ENCODE measurements at places on chromosomes 2 and 18. TPM values are rescaled to one million over a fixed set of nuclear protein-coding genes. Genes with fewer than 3 reads are reported as not detected.

GRCh38 chr2:39476524-39476923 lies 39.4 kb upstream of the MAP4K3 start:
- no peak overlapping the region for H3K27ac ChIP-seq
- H3K4me1 ChIP-seq = peaks cover 31% of the 10 kb centered on the region
- H3K36me3 ChIP-seq = peaks cover 27% of the 10 kb centered on the region

Gene C2orf66
- 0.09 TPM for total RNA-seq

DNA sequence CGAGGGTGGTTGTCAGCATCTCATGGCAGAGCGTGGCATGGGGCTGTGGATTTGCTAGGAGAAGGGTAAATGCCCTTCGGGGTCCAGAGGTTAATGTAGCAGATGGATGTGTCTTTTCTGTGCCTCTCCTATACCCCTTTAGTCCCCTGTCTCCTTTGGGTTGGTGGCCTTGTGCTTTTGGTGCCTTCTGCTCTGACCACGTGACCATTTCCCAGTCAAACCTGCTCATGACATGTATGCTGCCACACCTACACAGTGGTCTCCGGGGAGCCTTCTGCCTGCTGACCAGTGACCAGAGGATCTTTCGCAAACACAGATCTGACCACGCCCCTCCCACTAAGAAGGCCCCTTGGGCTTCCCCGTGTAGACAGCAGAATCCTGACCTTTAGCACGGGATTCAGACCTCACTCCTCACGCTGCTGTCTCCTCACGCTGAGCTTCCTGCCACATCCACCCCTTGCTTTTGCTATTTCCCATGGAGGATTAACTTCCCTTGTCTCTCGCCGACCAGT lies 116.2 kb downstream of the ACOXL start:
- peaks cover 6% of the 10 kb centered on the region for H3K4me1 ChIP-seq
- H3K36me3 ChIP-seq = no peaks in the 10 kb centered on the region
- no peak overlapping the region for H3K27ac ChIP-seq
- H3K27me3 ChIP-seq = peaks cover 43% of the 10 kb centered on the region
- H3K4me3 ChIP-seq = no peak overlapping the region

DNA sequence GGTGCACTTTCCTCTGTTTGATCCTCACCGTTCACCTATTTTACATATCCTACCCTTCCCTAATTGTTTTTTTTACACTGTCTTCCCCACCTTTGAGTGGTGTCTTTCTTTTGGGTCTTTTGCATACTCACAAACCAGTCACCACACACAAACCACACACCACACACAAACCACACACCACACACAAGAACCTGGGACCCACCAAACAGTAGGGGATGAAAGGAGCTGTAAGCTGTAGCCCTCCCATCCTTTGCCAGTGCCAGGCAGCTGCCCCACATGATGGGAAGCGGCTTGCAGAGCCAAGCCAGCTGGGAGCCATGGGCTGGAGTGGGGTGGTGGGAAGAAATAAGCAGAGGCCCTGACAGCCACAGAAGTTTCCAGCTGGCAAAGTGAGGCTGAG lies 38.9 kb upstream of the MSH6 start:
- no peaks in the 10 kb centered on the region for H3K4me1 ChIP-seq
- no peak overlapping the region for H3K4me3 ChIP-seq
- H3K27me3 ChIP-seq = peaks cover 32% of the 10 kb centered on the region
- no peak for DNase-seq
- no peaks in the 10 kb centered on the region for H3K36me3 ChIP-seq

Gene LDLRAD4
- not detected for total RNA-seq

Gene TBR1
- not detected for total RNA-seq

Gene CHST9
- not detected for total RNA-seq

- H3K27me3 ChIP-seq = peaks cover 6% of the 10 kb centered on the region
- H3K4me1 ChIP-seq = peaks cover 6% of the 10 kb centered on the region
- H3K27ac ChIP-seq = no peak overlapping the region
- DNase-seq = no peak
- H3K36me3 ChIP-seq = no peaks in the 10 kb centered on the region
These were observed 179.6 kb downstream of the BARD1 start for GRCh38 chr2:214629875-214630274.

GRCh38 chr2:195659982-195660890 lies 3.2 kb downstream of the SLC39A10 start:
- H3K4me3 ChIP-seq = peak overlapping the region; percentile 96
- peak; percentile 73 for DNase-seq
- H3K4me1 ChIP-seq = peaks cover 40% of the 10 kb centered on the region
- peaks cover 12% of the 10 kb centered on the region for H3K27me3 ChIP-seq
- peak overlapping the region; percentile 97 for H3K27ac ChIP-seq

DNA sequence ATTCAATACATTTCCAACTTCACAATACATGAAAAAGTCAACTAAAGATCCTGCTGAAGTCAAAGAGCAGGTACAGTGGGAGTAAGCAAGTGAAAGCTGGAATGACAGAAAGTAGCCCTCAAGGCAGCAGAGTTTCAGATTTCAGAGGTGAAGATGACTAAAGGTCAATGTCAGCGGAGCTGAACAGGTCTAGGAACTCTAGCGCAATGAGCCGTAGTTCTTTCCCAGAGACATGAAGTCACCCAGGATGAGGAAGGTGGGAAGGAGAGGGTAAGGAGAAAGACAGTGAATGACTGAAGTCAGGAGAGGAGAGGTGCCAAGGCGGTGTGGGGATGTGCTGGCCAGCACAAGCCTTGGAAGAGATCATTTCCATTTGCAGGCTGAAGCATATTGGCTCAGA lies 28.1 kb downstream of the PTPN2 start:
- no peaks in the 10 kb centered on the region for H3K27me3 ChIP-seq
- DNase-seq = no peak
- no peak overlapping the region for H3K4me3 ChIP-seq
- H3K4me1 ChIP-seq = peaks cover 15% of the 10 kb centered on the region
- H3K36me3 ChIP-seq = peaks cover 20% of the 10 kb centered on the region

Gene DNAH6
- 0.09 TPM for total RNA-seq

GRCh38 chr18:34970106-34970505 lies 71.1 kb upstream of the MAPRE2 start:
- DNase-seq = no peak
- H3K4me1 ChIP-seq = no peaks in the 10 kb centered on the region
- H3K4me3 ChIP-seq = no peak overlapping the region
- no peak overlapping the region for H3K27ac ChIP-seq
- H3K27me3 ChIP-seq = peaks cover 10% of the 10 kb centered on the region
- H3K36me3 ChIP-seq = no peaks in the 10 kb centered on the region

- DNase-seq = no peak
- H3K27ac ChIP-seq = no peak overlapping the region
- H3K4me1 ChIP-seq = no peaks in the 10 kb centered on the region
- H3K27me3 ChIP-seq = peaks cover 14% of the 10 kb centered on the region
These were observed 8.8 kb downstream of the PDCD1 start for GRCh38 chr2:241849616-241850543.

DNA sequence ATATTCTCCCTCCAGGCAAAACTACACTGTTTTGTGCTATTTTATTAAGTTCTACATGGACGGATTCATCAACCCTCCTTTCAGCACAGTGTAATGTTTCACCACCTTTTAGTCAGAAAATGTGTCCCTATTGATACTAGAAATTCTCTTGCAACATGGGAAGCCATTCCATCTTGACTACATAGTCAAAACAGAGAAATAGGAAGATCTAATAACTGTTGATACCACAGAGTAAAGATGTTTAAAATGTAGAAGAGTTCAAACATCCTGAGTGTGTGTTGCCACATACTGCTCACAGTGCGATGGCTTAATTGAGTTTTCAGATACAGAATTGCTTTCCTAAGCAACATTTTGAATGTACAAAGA lies 492.2 kb upstream of the RAB12 start:
- H3K36me3 ChIP-seq = no peaks in the 10 kb centered on the region
- H3K4me3 ChIP-seq = peak overlapping the region; percentile 5
- H3K27ac ChIP-seq = peak overlapping the region; percentile 89
- DNase-seq = no peak
- no peaks in the 10 kb centered on the region for H3K27me3 ChIP-seq

- H3K4me3 ChIP-seq = no peak overlapping the region
- H3K27me3 ChIP-seq = peaks cover 2% of the 10 kb centered on the region
- H3K4me1 ChIP-seq = peaks cover 34% of the 10 kb centered on the region
- no peaks in the 10 kb centered on the region for H3K36me3 ChIP-seq
- peak; percentile 17 for DNase-seq
- H3K27ac ChIP-seq = peak overlapping the region; percentile 21
These were observed 44.8 kb downstream of the SETBP1 start for GRCh38 chr18:44725300-44726058.

DNA sequence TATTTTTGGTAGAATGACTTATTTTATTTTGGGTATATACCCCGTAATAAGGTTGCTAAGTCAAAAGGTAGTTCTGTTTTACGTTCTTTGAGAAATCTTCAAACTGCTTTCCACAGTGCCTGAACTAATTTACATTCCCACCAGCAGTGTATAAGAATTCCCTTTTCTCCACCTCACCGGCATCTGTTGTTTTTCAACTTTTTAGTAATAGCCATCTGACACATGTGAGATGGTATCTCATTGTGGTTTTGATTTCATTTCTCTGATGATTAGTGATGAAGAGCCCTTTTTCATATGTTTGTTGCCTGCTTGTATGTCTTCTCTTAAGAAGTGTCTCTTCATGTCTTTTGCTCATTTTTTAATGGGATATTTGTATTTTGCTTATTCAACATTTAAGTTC lies 215.2 kb upstream of the TFPI start:
- no peaks in the 10 kb centered on the region for H3K27me3 ChIP-seq
- H3K36me3 ChIP-seq = no peaks in the 10 kb centered on the region
- H3K4me1 ChIP-seq = peaks cover 12% of the 10 kb centered on the region
- DNase-seq = no peak
- no peak overlapping the region for H3K27ac ChIP-seq
- H3K4me3 ChIP-seq = no peak overlapping the region

- H3K27me3 ChIP-seq = no peaks in the 10 kb centered on the region
- peak; percentile 64 for DNase-seq
These were observed 61.4 kb downstream of the SOS1 start for GRCh38 chr2:39059366-39059952.

DNA sequence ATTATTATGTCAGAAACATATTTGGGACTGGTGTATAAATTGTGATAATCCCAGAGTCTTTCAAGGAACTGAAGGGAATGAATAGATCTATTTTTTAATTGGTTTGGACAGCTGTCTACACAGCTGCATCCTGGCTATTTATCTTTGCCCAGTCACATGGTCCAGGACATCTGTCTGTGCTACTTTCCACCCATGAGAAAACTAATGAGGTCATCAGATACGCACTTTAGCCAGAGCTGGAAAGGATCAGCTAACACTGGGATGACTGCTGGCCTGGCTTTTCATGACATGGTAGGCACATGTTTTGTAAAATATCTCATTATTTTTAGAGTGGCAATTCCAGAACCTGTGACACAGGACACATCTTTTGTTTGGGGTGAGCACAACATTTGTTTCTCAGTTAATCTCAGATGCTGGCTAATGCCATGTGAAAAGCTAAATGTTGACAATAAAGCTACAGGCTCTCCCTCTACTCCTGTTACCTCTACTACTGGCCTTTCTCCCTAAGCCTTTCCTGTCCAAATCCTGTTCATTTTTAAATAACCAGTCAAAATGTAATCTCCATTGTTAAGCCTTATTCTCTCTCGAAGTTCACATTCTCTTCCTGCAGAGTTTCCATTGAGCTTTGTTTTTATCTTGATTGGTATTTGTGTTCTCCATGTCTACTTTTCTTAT lies 500.7 kb downstream of the RIT2 start:
- H3K4me1 ChIP-seq = no peaks in the 10 kb centered on the region
- no peak overlapping the region for H3K27ac ChIP-seq
- no peak overlapping the region for H3K4me3 ChIP-seq
- DNase-seq = no peak

GRCh38 chr2:39623917-39624316 lies 41.8 kb upstream of the TMEM178A start:
- no peaks in the 10 kb centered on the region for H3K27me3 ChIP-seq
- H3K4me3 ChIP-seq = no peak overlapping the region
- no peaks in the 10 kb centered on the region for H3K36me3 ChIP-seq
- H3K4me1 ChIP-seq = peaks cover 21% of the 10 kb centered on the region
- DNase-seq = no peak
- no peak overlapping the region for H3K27ac ChIP-seq

DNA sequence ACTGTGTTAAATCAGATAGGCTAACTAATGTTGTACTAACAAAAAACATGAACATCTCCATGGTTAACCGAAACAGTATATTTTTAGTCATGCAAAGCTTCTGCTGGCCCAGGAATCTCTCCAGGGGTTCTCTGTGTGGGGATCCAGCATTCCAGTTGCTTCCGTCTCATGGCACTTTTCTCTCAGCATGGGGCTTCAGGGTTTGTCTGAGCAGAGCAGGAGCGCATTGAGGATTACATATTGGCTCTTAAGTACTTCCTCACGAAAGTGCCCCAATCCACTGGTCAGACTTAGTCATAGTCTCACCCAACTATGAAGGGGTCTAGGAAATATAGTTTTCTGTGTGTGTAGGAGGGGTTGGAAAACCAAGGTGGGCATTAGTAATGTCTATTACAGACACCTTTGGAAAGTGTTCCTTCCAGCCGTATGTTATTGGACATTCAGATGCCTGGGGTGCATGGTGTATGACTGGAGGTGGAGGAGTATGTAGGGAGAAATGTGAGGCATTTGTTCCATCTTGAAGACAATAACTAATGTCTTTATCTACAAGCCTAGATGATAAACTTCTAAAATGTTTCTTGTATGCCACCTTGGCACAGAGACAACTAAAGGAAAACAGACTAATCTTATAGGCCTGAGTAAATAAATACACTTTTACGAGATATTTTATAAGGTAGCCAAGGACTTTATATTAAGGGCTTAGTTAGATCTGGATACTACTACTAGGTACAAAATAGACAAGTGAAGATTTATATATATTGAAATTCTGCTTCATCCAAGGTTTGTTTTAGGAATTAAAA lies 123.8 kb upstream of the ZEB2 start:
- H3K27me3 ChIP-seq = peaks cover 3% of the 10 kb centered on the region
- no peak for DNase-seq
- H3K27ac ChIP-seq = no peak overlapping the region
- no peaks in the 10 kb centered on the region for H3K4me1 ChIP-seq

Gene ITGA4
- 31.1 TPM for total RNA-seq

Gene LPIN1
- total RNA-seq = 20.1 TPM

DNA sequence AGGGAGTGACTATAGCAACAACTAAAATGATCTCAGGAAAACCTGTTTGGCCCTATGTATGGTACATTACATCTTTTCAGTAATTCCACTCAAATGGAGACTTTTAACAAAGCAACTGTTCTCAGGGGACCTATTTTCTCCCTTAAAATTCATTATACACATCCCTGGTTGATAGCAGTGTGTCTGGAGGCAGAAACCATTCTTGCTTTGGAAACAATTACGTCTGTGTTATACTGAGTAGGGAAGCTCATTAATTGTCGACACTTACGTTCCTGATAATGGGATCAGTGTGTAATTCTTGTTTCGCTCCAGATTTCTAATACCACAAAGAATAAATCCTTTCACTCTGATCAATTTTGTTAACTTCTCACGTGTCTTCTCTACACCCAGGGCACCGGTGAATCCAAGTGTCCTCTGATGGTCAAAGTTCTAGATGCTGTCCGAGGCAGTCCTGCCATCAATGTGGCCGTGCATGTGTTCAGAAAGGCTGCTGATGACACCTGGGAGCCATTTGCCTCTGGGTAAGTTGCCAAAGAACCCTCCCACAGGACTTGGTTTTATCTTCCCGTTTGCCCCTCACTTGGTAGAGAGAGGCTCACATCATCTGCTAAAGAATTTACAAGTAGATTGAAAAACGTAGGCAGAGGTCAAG lies 955 bp downstream of the TTR start:
- no peak overlapping the region for H3K4me3 ChIP-seq
- no peaks in the 10 kb centered on the region for H3K4me1 ChIP-seq
- peaks cover 2% of the 10 kb centered on the region for H3K36me3 ChIP-seq
- DNase-seq = no peak
- H3K27me3 ChIP-seq = no peaks in the 10 kb centered on the region
- no peak overlapping the region for H3K27ac ChIP-seq
